ENCODE measurements at places on chromosomes 6 and 20.

DNA sequence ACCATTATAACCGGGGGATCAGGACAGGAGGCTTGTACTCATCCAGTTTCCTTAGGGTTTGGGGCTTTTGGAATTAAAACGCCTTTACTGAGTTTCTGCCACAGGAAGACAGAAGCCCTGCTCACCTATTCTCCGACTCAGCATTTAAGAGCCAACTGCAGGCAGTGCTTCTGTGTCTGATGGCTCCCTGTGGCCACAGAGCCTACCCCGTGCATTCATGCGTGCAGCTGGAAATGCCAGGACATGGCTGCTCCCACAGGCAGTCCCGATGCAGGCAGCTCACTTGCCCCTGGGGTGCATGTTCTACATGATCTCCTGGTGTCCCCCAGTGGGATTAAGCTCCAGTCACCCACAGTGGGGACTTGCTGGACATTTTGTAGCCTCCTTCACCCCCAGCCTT lies 22.2 kb downstream of the ZNF831 start:
- no peak for DNase-seq

- DNase-seq, result no peak
Observed at GRCh38 chr6:167995302-167995701, 2.2 kb upstream of the KIF25 start.

DNA sequence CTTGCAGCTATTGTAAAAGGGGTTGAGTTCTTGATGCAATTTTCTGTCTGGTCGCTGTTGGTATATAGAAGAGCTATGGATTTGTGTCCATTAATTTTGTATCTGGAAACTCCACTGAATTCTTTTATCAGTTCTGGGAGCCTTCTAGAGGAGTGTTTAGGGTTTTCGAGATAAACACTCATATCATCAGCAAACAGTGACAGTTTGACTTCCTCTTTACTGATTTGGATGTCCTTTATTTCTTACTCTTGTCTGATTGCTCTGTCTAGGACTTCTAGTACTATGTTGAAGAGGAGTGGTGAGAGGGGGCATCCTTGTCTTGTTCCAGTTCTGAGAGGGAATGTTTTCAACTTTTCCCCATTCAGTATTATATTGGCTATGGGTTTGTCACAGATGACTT lies 120.8 kb upstream of the SSTR4 start:
- DNase-seq, result no peak

DNA sequence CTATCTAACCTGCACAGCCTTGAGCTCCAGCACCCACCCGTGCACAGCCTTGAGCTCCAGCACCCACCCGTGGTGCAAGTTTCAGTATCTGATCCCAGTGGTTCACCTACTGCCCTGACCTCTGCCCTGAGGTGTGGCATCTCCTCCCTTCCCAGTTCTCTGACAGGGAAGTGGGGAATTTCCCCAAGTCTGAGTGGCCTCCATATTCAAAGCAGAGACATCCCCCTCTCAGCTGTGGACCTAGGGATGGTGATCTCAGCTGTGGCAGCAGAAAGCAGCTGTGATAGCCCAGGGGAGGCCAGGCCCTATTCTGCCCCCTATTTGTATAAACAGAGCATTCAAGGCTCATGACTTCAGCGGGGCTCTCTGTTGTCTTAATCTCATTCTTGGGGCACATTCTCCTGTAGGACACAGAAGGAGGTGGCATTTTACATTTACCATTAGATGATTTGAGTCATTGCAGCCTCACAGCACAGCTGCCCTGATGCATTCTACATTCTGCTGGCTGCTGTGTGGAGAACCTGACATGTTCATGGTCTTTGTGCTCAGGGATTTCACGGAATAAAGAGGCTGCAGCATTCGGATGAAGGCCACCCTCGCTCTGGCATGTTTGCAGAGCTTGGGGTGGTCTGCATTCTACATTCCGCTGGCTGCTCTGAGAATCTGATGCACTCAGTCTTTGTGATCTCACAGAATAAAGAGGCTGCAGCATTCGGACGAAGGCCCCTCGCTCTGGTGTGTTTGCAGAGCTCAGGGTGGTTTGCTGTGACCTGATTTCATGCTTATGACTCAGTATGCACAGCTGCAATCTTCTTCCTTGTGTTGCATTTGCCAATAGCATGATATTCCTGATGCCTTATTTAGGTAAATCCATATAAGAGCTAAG lies 16.9 kb downstream of the GPR31 start:
- DNase-seq, result no peak

DNA sequence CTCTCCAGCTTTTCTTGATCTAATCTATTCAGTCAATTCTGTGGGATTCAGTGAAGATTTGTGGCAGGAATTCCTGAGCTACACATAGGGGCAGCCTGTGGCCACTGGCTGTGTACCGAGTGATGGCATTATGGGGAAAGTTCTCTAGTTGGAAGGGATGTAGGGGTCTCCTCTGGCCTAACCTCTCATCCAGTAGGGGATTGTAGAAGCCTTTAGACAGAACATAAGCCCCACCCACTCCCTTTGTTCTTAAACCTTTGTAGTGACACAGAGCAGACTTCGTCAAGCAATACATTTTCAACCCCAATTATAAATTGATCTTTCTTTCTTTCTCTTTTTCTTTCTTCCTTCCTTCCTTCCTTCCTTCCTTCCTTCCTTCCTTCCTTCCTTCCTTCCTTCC lies 188.9 kb downstream of the QKI start:
- DNase-seq, result no peak

DNA sequence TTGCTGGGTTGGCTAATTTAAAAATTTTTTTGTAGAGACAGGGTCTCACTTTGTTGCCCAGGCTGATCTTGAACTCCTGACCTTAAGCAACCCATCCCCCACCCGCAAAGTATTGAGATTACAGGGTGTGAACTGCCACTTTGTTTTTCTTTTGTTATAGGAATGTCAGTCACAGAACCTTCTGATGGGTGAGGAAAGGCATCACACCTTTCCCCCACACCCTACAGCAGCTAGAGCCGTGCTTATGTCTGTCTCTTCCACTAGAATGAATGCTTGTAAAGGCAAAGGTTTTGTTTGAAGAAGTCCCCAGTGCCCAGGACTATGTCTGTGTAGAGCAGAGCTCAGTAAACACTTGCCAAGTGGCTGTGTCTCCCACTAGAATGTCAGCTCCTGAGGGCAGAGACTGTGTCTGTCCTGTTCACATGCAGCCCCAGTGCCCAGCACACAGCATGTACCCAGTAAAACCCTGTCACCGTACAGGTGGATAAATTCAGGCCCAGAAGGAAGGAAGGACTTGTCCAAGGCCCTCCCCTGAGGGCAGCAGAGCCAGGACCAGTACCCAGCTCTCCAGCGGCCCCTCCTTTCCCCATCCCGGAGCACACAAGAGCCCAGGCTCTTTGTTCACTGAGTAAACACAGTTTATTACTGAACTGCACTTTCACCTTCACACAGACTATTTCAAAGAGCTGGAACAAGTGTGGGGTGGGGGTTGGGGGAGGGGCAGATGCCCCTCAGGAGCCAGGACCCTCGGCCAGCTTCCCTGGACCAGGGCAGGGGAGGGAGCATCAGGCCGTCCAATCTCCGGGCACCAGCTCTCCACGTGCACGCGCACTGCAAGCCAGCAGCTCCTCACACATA lies 26.4 kb downstream of the COX4I2 start:
- DNase-seq, result no peak

GRCh38 chr6:25147223-25147622 lies 132.0 kb upstream of the CARMIL1 start:
- no peak for DNase-seq

GRCh38 chr6:55836481-55836880 lies 38.9 kb downstream of the BMP5 start:
- DNase-seq, result no peak

- no peak for DNase-seq
Observed at GRCh38 chr6:134187154-134187553, 130.8 kb downstream of the SGK1 start.

Measured in AG10803 (cell line).